ENCODE measurements at places on chromosomes 11 and 22.
A peak's percentile ranks its signal among the peaks of the same experiment; 100 is the strongest.

DNA sequence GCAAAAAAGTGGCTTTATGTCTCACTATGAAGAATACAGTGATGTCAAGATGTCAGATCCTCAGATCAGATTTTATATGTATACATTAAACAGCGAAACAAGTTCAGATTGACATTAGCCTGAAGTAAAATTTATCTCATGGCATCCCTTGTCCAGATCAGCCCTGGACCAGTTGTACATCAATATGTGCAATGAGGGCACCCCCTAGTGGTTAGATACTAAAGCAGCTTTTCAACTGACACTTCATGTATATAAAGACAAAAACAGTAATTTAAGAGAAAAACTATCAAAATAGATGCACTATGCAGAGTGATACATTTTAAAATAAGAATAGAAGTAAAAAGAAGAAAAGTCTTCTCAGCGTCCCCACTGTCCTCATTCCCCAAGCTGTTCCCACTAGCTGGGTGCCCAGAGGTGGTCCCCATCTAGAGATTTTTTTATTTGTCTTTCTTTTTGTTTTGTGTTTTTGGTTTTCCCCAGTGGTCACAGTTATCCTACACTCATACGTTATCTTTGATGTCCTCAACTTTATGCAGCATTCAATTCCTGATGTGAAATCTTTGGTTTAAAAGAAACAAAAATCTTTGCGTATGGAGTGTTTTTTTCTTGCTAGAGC lies 2193.4 kb upstream of the RAG2 start:
- peak; percentile 10 for DNase-seq

DNA sequence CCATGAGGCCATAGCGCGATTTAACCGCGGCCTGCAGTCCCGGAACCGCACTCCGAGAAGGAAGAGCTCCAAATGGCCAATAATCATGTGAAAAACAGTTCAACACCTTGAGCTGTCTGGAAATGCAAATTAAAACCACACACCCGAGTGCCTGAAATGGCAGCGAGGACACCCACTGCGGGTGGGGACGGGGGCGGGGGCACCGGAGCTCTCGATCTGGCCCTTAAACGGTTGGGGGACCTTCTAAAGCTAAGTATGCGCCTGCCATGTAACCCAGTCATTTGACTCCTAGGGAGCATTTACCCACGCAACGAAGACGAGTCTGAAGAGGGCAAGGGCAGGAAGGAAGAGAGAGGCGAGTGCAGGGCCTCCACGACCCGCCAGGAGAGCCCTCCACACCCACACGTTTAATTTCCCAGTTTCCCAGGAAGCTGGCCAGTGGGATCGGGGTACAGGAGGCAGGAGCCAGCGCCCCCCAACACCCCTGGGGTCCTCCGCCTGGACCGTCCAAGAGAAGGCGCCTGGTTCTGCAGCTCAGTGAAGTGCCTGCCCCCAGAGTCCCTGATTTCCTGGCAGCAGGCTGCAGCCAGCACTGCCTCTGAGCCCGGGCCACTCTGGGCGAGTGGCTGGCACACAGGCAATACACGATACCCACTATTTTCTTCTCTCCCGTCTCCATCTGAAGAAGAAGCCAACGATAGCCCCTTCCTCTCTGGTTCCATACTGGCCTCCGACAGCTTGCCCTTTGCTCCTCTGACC lies 1.7 kb downstream of the TTLL8 start:
- no peak for DNase-seq

DNA sequence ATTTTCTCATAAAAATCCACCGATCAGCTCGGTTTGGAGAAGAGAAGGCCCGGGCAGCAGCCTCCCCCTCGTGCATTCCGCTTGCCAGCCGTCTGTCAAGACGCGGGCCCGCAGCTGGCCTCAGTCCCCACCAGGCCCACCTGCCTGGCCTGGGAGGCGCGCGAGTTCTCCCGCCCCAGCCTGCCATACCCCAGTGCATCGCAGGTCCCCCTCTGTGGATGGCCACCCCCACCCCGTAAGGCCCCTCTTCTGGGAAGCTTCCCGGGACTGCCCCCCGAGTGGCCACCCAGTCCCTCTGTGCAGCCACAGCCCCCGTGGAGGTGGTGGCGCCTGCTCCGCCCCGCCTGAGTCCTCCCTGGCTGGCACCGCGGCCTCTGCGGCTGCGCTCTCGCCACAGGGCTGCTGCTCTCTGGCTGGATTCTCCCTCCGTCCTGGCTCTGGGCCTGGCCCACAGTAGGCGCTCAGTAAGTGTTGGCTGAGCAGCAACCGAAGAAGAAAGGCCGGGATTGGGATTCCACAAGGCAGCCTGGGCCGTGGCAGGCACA lies 74.0 kb upstream of the TCF20 start:
- no peak for DNase-seq

- no peak for DNase-seq
Measured at GRCh38 chr22:28448625-28449024, 231.0 kb downstream of the TTC28 start.
